ENCODE measurements at places on chromosomes 6 and 20.

GRCh38 chr6:22322103-22323030, 25.5 kb upstream of the PRL start:
- no peak for DNase-seq

GRCh38 chr6:135411849-135412248, 85.7 kb downstream of the AHI1 start:
- DNase-seq, result no peak

- DNase-seq, result no peak
Measured at GRCh38 chr20:63128956-63129355, 87.0 kb downstream of the YTHDF1 start.

- no peak for DNase-seq
Measured at GRCh38 chr20:37944456-37944981, 41.6 kb downstream of the VSTM2L start.

DNA sequence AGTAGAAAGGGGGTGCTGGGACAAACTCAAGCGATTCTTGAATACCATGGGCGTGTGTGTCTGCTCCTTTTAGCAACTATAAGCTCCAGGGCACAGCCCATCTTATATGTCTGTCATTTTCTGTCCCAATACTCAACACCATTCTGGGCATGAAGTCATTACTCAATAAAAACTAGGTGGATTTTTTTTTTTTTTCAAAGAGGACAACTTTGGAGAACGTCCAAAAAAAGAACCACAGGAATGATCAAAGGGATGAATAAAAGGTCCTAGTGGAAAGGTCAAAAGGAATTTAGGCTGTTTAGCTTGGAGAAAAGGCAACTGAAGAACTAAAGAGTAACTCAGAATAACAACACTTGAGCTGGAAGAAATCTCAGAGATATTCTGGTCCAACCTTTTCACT, 24.4 kb downstream of the UQCC1 start:
- no peak for DNase-seq

- DNase-seq, result no peak
Measured at GRCh38 chr6:124984668-124985338, 22.6 kb downstream of the RNF217 start.

DNA sequence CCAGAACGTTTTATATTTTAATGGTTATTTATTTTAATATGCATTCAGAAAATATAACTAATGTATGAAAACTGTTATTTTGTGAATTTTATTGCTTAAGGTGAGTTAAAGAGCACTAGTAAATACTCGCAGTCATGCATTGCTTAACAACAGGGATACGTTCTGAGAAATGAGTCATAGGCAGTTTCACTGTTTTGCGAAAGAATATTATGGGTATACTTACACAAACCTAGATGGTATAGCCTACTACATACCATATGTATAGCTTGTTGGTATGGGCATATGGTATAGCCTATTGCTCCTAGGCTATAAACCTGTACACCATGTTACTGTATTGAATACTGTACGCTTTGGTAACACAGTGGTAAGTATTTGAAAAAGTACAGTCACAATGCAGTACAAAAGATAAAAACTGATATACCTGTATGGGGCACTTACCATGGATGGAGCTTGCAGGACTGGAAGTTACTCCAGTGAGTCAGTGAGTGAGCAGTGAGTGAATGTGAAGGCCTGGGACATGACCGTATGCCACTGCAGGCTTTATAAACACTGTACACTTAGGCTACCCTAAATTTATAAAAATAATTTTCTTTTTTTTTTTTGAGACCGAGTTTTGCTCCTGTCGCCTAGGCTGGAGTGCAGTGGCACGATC, 38.5 kb downstream of the ARFGEF2 start:
- no peak for DNase-seq

GRCh38 chr6:75306064-75306463, 21.5 kb upstream of the TMEM30A start:
- DNase-seq, result no peak

GRCh38 chr6:83808005-83808404, 45.2 kb upstream of the RIPPLY2 start:
- no peak for DNase-seq
